ENCODE measurements at places on chromosomes 13 and 19. TPM values are rescaled to one million over a fixed set of nuclear protein-coding genes. Genes with fewer than 3 reads are reported as not detected.
A peak's percentile ranks its signal among the peaks of the same experiment; 100 is the strongest.

GRCh38 chr13:74571811-74572210 is 437.6 kb upstream of the KLF12 start:
- no peaks in the 10 kb centered on the region for H3K36me3 ChIP-seq
- no peaks in the 10 kb centered on the region for H3K27me3 ChIP-seq
- H3K27ac ChIP-seq, result no peak overlapping the region
- H3K4me3 ChIP-seq, result no peak overlapping the region
- no peaks in the 10 kb centered on the region for H3K4me1 ChIP-seq

Gene CACNA1A
- total RNA-seq, result 8.5 TPM

DNA sequence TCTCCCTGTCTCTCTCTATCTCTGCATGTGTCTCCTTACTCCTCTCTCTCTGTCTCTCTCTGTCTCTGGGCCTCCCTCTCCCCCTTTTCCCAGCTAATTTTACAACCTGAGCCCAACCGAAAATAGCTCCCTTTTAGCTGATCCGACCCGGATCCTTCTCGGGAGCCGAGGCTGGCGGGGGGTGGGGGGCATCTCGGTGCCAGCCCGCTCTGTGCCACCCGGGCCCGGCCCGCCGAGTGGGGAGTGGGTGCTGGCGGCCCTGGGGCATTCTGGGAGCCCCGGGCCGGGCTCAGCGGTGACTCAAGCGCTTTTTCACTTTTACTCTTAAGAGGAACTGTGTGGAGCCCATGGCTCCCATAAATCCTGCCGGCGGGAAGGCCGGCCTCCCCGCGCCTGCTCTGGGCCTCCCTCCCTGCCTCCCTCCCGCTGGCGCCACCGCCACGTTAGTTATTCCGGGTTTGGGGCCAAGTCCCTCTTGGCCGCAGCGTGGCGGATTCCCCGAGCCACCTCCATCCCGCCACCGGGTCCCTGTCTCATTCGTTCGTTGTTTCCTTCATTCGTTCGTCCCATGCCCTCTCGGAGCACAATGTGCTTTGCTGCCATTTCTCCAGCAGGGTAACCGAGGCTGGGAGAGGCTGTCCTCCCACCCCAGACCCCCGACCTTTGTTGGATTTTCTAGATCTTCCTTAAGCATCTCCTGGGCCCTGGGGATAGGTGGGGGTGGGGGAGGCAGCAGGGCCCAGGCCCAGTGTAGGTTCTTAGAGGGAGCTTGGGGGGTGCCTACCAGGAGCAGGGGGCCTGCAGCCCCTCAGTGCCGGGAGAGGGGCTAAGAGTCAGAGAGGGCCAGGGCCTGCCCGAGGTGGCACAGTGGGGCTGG is 3.2 kb downstream of the NFIC start:
- H3K27me3 ChIP-seq, result no peaks in the 10 kb centered on the region
- peaks cover 25% of the 10 kb centered on the region for H3K4me1 ChIP-seq
- DNase-seq, result peak; percentile 89
- no peaks in the 10 kb centered on the region for H3K36me3 ChIP-seq

GRCh38 chr19:18287836-18288772 is 6.7 kb upstream of the JUND start:
- H3K27me3 ChIP-seq, result no peaks in the 10 kb centered on the region
- H3K4me1 ChIP-seq, result peaks cover 7% of the 10 kb centered on the region
- H3K27ac ChIP-seq, result no peak overlapping the region
- DNase-seq, result no peak
- no peak overlapping the region for H3K4me3 ChIP-seq

Gene NFIC
- total RNA-seq, result 51.9 TPM

DNA sequence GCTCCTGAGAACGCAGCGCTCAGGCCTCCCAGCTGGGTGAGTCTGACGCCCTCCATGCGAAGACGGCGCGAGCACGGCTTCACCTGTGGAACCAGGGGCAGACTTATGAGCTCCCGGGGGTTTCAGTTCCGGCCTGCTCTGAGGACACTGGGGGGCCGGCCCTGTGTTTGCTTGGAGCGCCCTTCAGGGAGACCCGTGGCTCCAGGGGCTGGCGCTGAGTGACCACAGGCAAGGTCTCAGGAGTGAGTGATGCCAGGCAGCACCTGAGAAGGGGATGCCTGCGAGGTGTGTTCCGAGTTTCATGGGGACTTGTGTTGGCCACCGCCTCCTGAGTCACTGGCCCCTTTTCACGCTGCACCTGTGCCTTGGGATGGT is 4.5 kb downstream of the MCF2L start:
- H3K27ac ChIP-seq, result no peak overlapping the region
- no peaks in the 10 kb centered on the region for H3K4me1 ChIP-seq
- no peak for DNase-seq
- H3K27me3 ChIP-seq, result peaks cover 53% of the 10 kb centered on the region
- no peak overlapping the region for H3K4me3 ChIP-seq
- H3K36me3 ChIP-seq, result no peaks in the 10 kb centered on the region

Gene SIGLEC10
- total RNA-seq, result not detected

DNA sequence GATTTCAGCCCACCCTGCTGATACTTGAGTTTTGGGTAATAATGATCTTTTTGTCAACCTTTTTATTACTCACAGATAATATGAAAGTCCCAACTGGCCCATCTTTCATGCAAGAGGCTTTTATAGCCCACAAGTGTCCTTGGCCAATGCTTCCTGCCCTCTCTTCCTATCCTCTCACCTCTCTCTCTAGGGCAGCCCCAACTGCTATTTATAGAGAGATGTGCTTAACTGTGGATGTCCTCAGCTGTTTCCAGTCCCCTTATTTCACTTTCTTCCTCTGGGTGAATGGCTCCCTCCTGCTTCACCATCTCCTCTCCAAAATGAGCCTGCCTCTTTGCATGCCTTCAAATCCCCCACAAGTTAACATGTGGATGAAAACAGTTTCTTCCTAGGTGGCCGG is 27.4 kb downstream of the ARHGEF7 start:
- no peaks in the 10 kb centered on the region for H3K4me1 ChIP-seq
- H3K36me3 ChIP-seq, result no peaks in the 10 kb centered on the region
- no peaks in the 10 kb centered on the region for H3K27me3 ChIP-seq
- DNase-seq, result no peak
- no peak overlapping the region for H3K27ac ChIP-seq

DNA sequence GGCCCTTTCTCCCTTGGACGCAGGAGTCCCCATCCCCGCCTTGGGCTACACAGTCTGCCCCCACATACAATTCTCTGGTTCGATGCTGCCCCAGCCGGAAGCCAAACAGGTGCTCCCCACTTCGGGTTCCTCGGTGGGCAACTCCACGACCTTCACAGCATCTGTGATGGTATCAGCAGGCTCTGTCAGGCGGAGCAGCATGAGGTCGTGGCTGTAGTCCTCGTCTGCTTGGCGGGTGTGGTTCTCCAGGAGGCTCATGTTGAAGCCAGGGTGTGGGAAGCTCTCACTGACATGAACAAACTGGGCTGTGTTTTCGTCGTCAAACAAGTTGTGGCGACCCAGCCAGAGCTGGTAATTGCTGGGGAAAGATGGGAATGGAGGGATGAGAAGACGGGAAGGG is 3.5 kb downstream of the KLK1 start:
- no peak overlapping the region for H3K4me3 ChIP-seq
- H3K36me3 ChIP-seq, result no peaks in the 10 kb centered on the region
- H3K4me1 ChIP-seq, result no peaks in the 10 kb centered on the region
- DNase-seq, result no peak
- no peak overlapping the region for H3K27ac ChIP-seq

- DNase-seq, result no peak
- H3K27ac ChIP-seq, result peak overlapping the region; percentile 56
- peaks cover 15% of the 10 kb centered on the region for H3K4me1 ChIP-seq
- H3K36me3 ChIP-seq, result 0 out of 2 replicates have a peak, but pooled peaks cover 8% of the 10 kb centered on the region
- no peak overlapping the region for H3K4me3 ChIP-seq
- no peaks in the 10 kb centered on the region for H3K27me3 ChIP-seq
Measured at GRCh38 chr13:101648766-101649487, 196.5 kb downstream of the ITGBL1 start.
